ENCODE measurements at places on chromosomes 4 and X.

- no peaks in the 10 kb centered on the region for H3K27me3 ChIP-seq
- no peak overlapping the region for H3K27ac ChIP-seq
- no peaks in the 10 kb centered on the region for H3K4me1 ChIP-seq
- DNase-seq, result no peak
- H3K36me3 ChIP-seq, result peaks cover 73% of the 10 kb centered on the region
- no peak overlapping the region for H3K4me3 ChIP-seq
Observed at GRCh38 chrX:53544936-53545335, 110.8 kb upstream of the HSD17B10 start.

DNA sequence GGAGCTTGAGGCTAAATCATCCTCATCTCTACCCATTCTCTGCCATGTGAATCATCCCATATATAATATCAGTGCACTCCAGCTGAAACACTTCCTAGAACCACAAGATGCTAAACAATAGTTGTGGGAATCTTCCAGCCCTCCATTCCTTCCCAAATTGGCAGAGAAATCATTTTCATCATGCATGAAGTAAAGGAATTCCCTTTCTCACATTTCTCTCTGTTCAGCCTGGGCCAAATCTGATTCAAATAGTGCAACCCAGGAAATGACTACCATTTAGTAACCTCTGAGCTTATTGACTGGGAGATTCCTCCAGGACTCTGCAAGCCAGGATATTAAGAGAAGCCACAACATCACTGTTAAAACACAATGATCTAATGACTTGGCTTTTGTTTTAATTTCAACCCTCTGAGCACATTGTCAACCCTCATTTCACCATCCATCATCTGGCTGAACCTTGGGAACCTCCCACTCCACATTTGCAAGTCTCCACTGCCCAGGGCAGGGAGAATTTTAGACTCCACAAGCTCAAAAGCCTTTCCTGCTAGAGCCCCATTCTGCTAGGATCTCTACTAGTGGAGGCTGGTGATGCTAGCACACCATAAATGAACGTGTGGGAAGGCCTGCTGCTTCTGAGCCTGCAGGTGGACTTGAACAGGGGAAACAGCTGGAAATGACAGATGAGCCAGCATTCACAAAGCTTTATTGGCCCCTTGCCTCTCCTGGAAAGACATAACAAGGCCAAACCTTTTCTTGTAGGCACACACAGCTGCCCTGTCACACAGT, 133.9 kb downstream of the TET2 start:
- H3K27me3 ChIP-seq, result no peaks in the 10 kb centered on the region
- no peak overlapping the region for H3K27ac ChIP-seq
- H3K4me1 ChIP-seq, result peaks cover 19% of the 10 kb centered on the region
- DNase-seq, result no peak

- H3K36me3 ChIP-seq, result no peaks in the 10 kb centered on the region
- H3K4me1 ChIP-seq, result no peaks in the 10 kb centered on the region
- no peak for DNase-seq
- H3K27ac ChIP-seq, result no peak overlapping the region
- no peak overlapping the region for H3K4me3 ChIP-seq
- no peaks in the 10 kb centered on the region for H3K27me3 ChIP-seq
Observed at GRCh38 chrX:31543634-31544033, 471.8 kb upstream of the FTHL17 start.

- no peaks in the 10 kb centered on the region for H3K36me3 ChIP-seq
- no peaks in the 10 kb centered on the region for H3K27me3 ChIP-seq
- H3K4me3 ChIP-seq, result no peak overlapping the region
- no peaks in the 10 kb centered on the region for H3K4me1 ChIP-seq
- DNase-seq, result peak; percentile 21
Observed at GRCh38 chrX:140733766-140734342, 24.3 kb downstream of the LINC00632 start.

DNA sequence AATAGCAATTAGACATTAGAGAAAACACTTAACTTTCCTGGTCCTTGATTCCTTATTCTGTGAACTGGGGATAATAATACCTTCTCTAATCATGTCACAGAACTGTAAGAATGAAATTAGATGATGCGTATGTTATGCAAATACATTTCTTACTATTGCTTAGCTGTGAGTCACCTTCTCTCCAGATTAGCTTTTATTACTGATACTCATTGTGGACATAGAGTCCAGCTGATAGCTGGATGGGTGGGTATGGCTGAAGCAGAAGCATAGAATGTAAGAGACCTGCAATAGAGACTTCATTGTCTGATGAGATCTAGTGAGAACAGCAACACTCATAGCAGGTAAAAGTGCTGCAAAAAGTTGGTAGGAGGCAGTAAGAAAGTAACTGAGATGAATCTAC, 437.2 kb upstream of the ZFP42 start:
- H3K4me1 ChIP-seq, result no peaks in the 10 kb centered on the region
- no peaks in the 10 kb centered on the region for H3K27me3 ChIP-seq
- no peak overlapping the region for H3K4me3 ChIP-seq

DNA sequence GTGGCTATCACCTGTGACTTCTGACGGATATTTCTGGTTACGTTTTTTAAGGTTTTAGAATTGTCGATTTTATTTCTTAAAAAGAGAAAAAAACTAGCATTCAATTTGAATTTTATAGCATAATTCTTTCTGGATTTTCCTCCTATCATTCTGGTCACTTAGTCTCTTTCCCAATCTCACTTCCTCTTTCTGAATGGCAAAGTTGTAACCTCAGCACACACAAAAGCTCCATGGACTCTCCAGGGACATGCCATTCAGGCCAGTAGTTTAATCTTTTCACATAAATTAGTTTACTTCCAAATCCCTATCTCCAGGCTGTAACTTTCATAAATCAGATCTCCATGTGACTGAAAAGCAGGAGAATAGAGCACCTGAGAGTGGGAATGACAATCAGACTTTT, 110.7 kb downstream of the ARAP2 start:
- peaks cover 3% of the 10 kb centered on the region for H3K4me1 ChIP-seq
- no peaks in the 10 kb centered on the region for H3K27me3 ChIP-seq
- no peak for DNase-seq
- H3K36me3 ChIP-seq, result peaks cover 9% of the 10 kb centered on the region
- no peak overlapping the region for H3K27ac ChIP-seq

DNA sequence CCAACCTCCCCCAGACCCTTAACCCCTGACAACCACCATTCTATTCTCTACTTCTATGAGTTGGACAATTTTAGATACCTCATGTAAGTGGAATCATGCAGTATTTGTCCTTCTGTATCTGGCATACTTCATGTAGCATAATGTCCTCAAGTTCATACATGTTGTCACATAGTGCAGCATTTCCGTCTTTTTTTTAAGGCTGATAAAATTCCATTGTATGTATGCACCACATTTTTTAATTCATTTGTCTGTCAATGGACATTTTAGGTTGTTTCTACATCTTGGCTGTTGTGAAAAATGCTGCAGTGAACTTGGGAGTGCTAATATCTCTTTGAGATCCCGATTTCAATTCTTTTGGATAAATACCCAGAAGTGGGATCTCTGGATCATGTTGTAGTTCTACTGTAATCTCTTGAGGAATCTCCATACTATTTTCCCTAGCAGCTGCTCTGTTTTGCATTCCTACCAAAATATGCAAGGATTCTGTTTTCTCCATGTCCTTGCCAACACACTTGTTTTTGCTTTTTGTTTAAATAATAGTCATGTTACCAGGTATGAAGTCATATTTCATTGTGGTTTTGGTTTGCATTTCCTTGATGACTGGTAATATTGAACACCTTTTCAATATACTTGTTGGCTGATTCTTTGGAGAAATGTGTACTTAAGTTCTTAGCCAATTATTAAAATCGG, 48.8 kb upstream of the ADAD1 start:
- peaks cover 27% of the 10 kb centered on the region for H3K36me3 ChIP-seq
- DNase-seq, result no peak
- H3K4me3 ChIP-seq, result no peak overlapping the region

Data from activated CD4-positive, alpha-beta T cell treated with anti-CD3 and anti-CD28 coated beads for 36 hours (primary cell).